EL (cell line): ENCODE measurements at places on chromosomes 3 and 15.
A peak's percentile ranks its signal among the peaks of the same experiment; 100 is the strongest.

DNA sequence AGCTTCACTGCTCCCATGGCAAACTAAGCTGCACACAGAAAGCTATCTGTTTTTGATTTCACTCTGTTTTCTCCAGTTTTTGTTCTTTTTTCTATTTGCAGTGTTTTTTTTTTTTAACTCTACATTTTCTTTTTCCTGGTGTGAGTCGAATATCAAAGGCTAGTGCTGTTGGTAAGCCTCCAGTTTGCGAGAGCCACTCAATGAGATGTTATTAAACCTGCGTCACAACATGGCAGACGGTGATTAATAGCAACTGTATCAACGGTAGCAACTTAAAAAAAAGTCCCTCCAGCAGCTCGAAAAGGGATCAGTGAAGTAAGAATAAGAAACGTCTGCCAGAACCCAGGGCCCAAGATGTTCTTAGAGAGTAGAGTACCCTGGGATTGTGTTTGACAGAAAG is 84.1 kb downstream of the MEIS2 start:
- DNase-seq: peak; percentile 24

DNA sequence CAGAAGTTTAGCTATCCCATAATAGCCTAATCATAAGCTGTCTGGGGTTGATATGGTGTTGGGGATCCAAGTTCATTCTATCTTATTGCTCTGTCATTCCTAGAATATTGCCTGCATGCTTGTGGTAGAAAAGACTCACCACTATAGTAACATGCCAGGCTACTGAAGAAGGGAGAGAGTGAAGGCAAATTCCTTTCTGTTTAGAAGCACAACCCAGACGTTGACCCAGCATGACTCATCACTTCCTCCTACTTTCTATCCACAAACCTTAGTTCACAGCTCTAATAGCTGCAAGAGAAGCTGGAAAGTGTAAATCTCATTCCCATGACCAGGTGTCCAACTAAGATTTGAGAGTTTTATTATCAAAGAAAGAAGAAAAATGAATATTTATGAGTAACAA is 57.8 kb upstream of the NMD3 start:
- DNase-seq: peak; percentile 95

DNA sequence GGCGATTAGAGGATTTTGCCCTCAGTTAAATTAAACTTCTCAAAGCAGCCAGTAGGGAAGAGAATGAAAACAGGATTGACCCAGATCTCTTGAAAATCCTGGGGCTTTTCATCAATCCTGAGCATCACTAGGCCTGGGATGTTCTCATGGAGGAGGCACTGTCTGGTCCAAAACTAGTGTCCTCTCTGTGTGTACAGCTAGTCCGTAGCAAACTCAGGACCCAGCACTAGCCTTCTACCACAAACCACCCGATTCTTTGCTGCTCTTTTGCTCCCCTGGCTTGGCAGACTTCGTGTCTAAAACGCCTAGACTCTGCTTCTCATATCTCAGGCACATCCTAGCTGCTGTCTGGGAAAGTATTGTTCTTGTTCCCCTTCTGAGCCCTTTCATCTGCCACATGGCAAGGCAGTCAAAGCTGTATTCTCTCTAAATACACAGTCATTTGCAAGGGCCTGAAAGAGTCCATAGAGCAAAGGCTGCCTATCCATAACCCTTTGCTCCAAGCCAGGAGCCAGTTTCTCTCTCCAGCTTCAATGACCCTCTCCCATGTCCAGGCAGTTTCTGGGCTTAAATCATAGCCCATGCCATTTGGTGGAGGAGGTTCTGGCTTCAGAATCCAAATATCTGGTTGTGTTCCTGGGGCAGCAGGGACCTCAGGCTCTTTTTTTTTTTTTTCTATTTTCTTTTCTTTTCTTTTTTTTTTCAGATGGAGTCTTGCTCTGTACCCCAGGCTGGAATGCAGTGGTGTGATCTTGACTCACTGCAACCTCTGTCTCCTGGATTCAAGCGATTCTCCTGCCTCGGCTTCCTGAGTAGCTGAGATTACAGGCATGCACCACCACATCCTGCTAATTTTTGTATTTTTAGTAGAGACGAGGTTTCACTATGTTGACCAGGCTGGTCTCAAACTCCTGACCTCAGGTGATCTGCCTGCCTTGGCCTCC is 52.4 kb downstream of the CDC25A start:
- peak; percentile 47 for DNase-seq

- no peak for DNase-seq
Observed at GRCh38 chr3:158111861-158112260, 2.0 kb downstream of the RSRC1 start.

DNA sequence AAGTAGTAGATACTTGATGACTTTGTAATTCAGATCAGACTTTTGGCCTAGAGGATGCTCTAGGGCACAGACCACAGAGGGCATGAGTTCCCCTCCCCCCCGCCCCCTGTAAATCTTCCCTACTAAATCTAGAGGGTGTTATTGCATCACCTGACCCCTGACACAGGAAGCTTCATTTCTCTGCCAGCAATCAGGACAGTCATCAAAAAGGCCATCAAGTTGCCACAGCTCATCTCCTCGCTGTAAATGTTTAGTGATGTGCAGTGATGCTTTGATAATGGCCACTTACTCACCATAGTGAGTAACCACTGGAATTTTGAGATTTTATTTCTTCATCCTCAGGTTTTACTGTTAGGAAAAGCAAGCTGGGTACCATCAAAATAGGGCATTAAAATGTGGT is 289.2 kb upstream of the CHRM5 start:
- DNase-seq: peak; percentile 9
